ENCODE measurements at places on chromosomes 2 and 18.
A peak's percentile ranks its signal among the peaks of the same experiment; 100 is the strongest.

DNA sequence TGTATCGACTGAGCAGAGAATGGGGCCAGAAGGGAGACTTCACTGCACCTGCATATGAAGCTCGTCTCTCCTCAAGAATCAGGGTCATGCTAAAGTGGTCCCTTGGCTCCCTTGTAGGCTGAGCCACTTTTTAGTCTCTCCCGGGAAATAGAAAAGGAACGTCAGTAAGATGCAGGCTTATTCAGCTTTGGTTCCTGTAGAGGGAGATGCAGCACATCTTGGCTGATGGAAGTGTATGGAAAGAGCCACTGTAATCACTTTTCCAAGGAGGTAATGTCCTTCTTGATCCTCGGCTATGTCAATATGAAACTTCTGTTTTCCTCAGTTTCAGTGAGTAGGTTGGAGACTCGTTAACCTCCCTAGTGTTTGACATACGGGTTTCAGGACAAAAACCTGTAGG lies 235.2 kb downstream of the GCA start:
- no peak for DNase-seq

DNA sequence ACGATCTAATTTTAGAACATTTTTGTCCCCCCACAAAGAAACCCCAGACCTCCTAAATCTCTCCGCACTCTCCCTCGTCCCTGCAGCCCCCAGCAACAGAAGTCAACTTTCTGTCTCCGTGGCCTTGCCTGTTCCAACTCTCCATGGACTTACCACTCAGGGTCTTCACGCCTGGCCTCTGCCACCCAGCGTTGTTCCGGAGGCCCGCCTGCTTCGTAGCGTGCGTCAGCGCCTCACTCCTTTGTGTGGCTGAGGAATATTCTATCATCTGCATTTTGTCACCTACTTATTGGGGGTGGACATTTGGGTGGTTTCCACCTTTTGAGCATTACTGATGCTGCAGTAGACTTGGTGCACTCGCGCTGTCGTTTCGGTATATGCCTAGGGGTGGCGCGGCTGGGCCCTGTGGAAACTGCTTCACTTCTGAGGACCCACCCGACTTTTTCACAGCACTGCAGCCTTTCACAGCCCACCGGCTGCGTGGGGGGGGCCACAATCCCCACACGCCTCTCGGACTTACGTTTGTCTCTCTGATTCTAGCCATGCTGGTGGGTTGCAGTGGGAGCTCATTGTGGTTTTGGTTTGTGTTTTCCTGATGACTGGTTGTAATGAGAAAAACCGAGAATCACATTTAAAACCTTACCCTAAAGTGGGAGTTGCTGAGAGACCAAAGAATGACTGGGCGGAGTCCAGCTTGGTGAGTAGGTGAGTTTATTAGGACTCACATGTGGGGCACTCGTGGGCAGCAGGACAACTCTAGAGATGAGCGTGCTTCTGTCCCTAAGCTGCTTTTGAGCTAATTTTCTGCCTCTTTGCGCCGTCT lies 1.4 kb upstream of the HSBP1L1 start:
- DNase-seq: peak; percentile 59

DNA sequence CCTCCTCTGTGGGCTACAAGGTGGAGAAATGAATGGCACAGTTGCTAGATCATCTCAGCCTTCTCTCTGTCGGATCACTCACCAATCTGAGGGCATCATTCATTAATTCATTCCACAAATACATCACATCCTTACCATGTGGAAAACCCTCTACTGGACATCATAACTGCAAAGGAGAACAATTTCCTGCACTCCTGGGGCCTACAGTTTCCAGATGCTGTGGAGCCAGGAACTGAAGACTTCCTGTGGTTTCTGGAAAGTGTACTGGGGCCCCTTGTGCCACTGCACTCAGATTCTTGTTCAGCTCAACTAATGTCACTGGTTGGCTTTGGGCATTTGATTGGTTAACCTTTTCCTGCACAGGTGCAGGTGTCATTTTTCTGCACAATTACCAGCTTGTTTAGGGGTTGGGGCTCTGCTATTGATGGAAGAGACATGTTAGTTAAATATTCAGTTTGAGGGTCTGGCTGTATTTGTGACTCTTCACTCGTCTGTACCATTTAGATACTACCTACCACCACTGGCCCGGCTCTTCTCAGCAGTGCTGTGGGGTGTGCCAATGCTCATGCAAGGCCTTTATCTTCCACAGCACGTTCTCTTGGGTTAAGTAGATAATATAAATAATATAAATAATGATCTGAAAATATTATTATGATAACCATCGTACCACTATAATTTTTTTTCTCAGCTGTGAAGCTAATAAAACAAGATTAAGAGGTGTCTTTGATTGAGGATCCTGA lies 427.3 kb downstream of the TSN start:
- DNase-seq: no peak

DNA sequence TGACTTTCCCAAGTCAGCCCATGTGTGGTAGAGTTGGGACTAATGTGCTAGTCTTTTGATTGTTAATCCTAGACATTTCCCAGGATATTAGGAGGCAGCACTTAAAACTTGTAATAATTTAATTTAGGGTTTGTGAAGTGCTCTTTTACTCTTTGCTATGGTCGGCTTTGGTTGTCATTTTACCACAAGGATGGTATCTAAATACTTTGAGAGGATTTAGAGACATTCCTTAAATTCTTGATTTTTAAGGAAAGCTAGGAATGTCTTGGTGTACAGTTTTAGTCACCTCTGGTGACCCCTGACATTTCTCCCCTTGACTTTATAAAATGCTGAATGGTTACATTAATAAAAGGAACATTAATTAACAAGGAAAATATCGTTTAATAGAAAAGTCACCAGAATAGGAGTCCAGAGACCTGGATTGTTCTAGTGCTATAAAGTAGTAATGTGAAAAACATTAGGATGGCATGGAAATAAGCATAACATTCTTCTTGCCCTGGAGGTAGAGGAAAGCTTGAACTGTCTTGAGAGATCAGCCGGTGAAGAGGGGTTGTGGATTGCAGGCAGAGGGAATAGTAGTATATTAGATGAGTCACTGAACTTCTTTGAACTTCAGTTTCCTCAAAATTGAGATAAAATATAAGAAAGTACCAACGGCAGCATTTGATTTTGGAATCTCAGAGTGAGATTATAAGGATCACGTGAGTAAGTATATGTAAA lies 209.2 kb downstream of the MCFD2 start:
- DNase-seq: no peak

- no peak for DNase-seq
Observed at GRCh38 chr2:235458839-235459273, 35.0 kb upstream of the AGAP1 start.

DNA sequence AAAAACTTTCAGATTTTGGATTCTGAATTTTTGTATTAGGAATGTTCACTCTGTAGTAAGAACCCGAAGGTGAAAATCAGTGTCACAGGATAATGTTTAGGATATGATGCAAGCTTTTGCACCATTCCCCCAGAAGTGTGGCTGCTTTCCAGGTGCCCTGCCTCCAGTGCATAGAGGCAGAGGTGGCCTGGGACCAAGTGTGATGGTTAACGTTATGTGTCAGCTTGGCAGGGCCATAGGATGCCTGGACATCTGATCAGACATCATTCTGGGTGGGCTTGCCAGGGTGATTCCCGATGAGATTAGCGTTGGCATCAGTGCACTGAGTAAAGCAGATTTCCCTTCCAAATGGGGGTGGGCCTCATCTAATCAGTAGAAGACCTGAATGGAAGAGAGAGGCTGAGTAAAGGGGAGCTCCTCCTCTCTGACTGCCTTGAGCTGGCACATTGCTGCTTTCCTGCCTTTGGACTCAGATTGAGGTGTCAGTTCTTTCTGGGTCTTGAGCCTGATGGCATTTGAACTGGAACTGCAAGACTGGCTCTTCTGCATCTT lies 177.4 kb upstream of the HS6ST1 start:
- DNase-seq: no peak

DNA sequence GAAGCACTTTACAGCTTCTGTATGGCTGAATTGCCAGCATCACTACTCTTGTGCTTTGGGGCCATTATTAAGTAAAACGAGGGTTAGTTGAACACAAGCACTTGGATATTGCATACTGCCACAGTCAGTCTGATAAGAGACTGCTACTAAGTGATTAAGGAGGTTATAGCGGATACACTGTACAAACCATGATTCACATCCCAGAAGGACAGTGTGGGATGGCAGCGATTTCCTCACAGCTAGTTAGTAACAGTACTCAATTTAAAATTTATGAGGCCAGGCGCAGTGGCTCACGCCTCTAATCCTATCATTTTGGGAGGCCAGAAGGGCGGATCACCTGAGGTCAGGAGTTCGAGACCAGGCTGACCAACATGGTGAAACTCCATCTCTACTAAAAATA lies 2.6 kb upstream of the BMPR2 start:
- DNase-seq: no peak

DNA sequence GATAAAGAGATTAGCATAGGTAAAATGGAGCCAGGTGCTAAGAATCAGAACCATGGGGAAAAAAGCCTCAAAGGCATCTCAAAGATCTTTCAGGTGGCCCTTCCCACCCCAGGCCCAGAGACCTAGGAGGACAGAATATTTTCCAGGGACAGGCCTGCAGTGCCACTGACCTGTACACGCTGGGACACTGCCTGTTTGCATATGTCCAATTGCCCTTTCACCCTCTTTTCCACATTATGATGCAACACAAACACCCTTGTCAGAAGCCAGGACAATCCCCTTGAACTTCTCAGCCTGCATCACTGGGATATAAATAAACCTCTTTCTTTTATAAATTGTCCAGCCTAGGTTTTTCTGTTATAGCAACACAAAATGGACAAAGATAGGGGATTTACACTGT lies 419.1 kb downstream of the TRIB2 start:
- DNase-seq: no peak

DNA sequence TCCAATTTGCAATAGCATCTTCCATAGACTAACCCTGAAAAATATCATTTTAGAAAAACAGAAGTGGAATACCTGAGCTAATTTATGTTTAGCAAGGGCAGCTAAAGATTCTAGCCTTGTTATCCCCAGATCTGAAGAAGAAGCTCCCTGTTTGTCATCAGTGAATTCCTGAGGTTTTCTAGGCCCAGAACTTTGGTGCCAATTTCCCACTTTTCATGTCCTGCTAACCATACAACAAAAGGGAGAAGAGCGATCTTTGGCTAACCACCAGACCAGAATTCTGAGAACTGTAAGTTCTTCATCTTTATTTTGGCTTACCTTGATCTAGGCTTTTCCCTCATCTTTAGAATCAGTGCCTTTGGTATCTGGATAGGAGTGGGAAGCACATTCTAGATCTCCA lies 51.3 kb upstream of the RASGRP3 start:
- no peak for DNase-seq

DNA sequence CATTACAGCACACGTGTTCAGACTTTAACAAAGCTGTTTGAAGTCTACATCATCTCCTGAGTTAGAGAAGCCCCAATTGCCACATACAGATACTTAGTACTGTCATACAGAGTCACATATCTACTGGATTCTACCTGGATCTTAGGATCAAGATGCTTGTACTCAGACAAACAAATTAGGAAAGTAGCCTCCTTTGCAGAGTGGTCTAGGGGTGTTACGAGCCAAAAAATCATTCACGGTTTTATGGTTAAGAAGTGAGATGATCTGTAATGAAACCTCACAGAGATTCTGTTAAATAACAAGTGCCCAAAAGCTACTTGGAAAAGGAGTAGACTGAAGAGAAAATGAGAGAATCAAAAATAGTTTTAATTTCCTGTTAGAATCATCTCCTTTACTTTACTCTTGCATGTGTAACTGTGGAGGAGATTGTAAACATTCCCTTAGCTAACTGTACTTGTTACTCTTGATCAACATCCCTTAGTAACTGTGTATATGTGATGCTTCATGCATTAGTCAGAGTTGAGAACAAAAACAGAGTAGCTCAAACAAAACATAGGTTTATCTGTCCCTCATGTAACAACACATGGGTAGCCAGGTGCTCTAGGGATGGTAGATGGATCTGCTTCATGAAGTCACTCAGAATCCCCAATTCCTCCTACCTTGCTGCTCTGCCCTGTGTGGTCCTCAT lies 16.4 kb upstream of the IL1RL1 start:
- no peak for DNase-seq

DNA sequence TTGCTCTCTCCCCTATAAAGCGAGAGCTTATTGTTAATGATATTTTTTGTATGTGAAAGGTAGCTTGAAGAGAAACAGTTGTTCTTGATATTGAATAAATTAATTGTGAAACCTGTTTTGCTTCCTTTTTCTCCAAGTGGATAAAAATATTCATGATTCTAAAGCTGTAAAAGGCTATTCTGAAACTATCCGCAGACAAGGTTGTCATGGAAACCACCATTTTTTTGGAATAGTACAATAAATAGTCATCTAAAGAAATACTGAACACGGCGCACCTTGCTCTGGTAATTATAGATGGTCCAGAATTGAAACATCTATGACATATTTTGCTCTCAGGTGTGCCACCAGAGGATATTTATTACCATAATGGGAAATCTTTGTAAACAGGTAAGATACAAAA lies 1103.0 kb upstream of the SLC39A10 start:
- DNase-seq: no peak

DNA sequence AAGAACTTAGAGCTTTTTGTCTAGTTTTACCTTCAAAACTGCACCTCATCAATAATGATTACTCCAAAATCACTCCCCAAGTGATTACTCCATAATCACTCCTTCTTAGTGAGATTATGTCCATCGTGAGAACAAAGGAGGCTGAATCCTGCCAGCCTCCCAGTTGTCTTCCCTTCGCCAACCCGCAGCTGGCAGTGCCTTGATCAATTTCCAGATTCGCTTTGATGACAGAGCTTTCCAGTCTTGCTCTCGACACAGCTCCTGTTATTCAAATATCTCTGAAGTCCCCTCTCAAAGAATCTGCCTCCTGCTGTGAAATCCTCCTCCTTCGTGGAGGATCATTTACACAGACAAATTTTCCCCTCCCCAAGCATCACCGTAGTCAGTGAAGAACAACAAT lies 237.7 kb downstream of the EIPR1 start:
- DNase-seq: no peak

DNA sequence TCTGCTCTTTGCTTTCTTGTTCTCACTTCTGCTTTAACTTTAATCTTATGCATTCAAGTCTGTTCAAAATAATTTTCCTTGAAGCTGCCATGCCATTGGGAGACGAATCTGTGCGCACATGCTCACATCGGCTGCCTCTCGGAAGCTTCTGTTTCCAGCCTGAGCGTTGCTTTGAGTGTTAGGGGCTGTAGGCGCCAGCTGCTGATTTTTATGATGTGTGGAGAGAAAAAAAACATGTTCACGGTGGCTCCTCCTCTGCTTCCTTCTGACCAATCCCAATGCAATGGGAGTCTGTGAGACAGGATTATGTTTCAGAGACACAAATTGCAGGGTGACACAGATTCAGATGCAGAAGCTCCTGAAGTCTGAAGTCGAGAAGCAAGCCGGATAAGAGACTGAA lies at the start of gene MC4R:
TSS of gene MC4R (minus strand) at position 180 of the 400 bp plus-strand sequence. CDS start 426 bp downstream, outside the sequence.
- no peak for DNase-seq

GRCh38 chr2:239640210-239640609 lies 239.4 kb upstream of the HDAC4 start:
- DNase-seq: no peak

DNA sequence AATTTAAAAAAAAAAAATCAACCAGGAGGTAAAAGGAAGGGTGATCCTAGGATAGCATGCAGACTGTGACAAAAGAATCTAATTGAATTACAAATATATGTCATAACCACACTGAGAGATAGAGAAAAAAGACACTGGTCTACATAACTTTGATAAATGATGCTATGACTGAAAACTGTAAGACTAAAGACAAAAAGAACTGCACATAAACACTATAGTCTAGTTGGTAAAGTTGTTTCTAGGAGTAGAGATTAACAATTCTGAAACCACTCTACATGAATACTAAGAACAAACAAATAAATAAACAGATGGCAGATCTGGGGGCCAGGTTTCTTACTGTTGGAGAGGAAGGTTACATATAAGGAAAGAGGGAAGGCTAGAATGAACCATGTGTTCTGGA lies 14.6 kb upstream of the CHAC2 start:
- no peak for DNase-seq

Measured in stimulated activated naive CD8-positive, alpha-beta T cell treated with anti-CD3 and anti-CD28 coated beads, Interleukin-15, Interleukin-2, amounts not matched to agents 100 U/mL and 50 U/mL, for 24 hours (primary cell).